Astrocyte of the cerebellum (primary cell): ENCODE measurements at places on chromosomes 11 and 22.
A peak's percentile ranks its signal among the peaks of the same experiment; 100 is the strongest.

DNA sequence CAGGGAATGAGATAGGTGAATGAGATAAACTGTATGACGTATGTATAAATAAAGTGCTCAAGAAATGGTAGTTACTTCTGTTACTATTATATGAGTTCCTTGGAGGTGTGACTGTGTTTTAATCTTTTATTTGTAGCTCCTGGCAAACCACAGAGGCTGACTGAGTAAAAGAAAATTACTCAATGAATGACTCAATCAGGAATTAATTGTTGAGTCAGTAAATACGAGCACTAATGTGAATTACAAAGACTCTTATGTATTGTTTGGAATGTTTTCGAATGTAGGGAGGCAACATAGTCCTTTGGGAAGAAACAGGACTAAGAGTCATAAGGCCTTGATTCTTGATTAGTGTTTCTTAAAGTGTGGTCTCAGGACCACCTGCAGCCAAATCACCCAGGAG is 51.1 kb upstream of the BLID start:
- peak; percentile 74 for DNase-seq

DNA sequence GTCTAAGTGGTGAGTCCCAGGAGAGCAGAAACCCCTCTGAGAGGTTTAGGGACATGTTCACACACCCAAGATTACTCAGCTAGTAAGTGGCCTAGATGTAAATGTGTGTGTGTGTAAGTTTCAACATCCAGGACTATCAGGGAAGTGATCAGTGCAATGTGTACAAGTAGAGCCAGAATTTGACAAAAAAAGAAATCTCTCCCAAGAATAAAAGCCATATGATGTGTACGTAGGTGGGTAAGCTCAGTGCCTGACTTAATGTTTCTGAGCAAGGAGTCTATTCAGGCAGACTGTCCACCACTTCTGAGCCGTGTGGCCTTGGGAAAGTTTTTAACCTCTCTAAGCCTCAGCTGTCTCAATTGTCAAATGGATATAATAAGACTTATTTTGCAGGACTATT is 133.8 kb upstream of the NAV2 start:
- no peak for DNase-seq

DNA sequence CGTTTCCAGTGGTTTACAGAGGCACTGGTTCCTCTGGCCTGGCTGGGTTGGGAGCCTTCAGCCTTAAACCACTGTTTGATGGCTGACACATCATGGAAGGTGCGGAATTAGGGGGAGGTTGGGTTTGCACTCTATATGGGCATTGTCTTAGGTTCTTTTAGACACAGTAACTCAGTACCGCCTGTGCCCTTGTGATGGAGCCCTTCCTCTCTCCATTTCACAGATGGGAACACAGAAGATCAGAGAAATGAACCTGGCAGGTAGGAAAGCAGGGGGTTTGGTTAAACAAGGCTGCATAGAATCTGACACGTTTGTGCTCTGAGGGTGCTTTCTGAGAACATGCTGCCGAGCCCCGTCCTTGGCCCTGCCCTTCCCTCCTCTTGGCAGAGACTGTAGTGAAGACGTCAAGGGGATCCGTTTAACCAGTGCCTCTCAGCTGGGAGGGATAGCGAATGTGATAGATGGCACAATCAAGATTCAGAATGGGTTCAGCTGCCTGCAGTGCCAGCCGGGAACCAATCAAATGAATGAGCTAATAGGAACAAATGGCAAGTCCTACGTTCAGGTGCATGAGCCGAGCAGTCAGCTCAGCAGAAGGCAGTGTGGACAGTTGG is 228.6 kb downstream of the TBC1D22A start:
- no peak for DNase-seq

DNA sequence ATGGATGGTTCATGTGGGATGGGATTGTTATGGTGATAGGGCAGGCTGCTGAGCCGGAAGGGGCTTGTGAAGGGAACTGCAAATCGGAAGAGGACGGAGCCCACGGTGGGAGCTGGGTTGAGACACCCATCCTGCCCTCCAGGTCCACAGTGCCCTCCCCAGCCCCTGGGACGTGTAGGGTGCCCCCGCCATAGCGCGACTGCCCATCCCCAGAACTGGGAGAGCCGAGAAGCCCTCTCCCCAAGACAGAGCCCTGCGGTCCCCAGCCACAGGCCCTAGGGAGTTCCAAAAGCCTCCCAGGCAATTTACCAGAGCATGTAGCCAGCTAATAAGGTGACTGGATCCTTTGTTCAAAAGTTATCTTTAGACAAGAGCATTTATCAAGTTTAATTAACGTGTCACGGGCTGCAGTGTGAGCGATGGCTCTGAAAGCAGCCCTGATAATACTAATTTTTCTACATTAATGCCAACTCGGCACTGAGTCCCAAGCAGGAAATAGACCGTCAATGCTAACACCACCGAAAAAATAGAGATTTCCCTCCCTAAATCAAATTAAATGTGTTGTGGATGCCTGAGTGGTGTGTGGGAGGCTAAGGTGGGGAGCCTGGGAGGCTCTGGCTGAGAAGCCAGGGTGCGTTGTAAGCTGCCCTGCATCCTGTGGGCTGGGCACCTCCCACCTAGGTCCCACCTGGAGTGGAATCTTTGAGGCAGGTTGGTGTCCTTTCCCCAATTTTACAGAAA is 76.8 kb upstream of the RTL6 start:
- DNase-seq = no peak

GRCh38 chr11:118277312-118277711 is 13.2 kb upstream of the MPZL2 start:
- DNase-seq = no peak

GRCh38 chr11:3190600-3190999 is 25.5 kb upstream of the OSBPL5 start:
- DNase-seq = no peak

- DNase-seq = no peak
These were observed 49.2 kb downstream of the CD6 start for GRCh38 chr11:61020551-61021235.

- peak; percentile 86 for DNase-seq
These were observed 1.4 kb downstream of the BDNF start for GRCh38 chr11:27698872-27699241.

GRCh38 chr22:34129691-34130486 is 209.6 kb upstream of the LARGE1 start:
- no peak for DNase-seq

- DNase-seq = no peak
These were observed 108.3 kb downstream of the CTTN start for GRCh38 chr11:70506658-70506970.

DNA sequence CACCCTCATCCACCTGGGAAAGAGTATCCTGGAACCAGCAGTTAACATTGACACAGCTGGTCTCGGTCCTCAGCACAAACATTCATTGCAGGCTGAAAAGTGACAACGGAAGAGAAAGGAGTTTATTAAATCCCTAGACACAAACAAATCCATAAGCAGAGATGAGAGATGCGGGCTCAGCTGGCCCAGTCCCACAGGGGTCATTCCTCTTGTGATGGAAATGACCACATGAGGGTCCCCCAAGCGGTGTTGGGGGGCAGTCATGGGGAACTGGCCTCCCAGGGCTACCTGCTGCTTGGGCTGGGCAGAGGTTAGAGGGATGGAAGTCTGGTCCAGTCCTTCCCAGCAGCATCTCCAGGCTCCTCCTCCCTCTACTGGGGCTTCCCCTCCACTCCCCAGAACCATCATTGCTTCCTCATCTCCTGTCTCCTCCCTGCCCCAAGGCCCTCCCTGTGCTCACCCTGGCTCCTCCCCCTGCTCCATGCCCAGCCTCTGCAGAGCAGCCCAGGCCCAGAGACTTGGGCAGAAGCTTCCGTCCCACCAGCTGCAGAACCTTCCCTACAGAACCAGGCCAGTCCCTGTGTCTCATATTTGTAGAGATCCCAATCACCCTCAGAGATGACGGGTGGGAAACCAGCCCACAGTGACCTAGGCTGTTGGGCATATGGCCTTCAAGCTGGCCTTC is 5.4 kb upstream of the IGLL5 start:
- DNase-seq = no peak

DNA sequence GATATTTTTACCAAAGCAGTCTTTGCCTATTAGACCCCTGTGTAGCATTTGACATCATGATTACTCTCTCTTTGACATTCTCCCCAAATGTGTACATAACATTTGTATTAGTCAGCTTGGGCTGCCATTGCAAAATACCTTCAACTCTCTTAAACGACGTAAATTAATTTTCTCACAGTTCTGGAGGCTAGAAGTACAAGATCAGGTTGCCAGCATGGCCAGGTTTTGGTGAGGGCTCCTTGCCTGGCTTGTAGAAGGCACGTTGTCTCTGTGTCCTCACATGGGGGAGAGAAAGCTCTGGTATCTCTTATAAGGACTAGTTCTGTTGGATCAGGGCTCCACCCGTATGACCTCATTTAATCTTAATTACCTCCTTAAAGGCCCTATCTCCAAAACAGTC is 12.3 kb upstream of the DLAT start:
- peak; percentile 26 for DNase-seq

GRCh38 chr11:88203604-88204003 is 28.4 kb upstream of the RAB38 start:
- no peak for DNase-seq

GRCh38 chr11:65426839-65427690 is 4.5 kb downstream of the NEAT1 start:
- DNase-seq = no peak

- no peak for DNase-seq
These were observed 7.5 kb upstream of the SLC15A3 start for GRCh38 chr11:60959431-60959830.

GRCh38 chr11:5504403-5504921 is 5.3 kb downstream of the UBQLN3 start:
- DNase-seq = no peak

DNA sequence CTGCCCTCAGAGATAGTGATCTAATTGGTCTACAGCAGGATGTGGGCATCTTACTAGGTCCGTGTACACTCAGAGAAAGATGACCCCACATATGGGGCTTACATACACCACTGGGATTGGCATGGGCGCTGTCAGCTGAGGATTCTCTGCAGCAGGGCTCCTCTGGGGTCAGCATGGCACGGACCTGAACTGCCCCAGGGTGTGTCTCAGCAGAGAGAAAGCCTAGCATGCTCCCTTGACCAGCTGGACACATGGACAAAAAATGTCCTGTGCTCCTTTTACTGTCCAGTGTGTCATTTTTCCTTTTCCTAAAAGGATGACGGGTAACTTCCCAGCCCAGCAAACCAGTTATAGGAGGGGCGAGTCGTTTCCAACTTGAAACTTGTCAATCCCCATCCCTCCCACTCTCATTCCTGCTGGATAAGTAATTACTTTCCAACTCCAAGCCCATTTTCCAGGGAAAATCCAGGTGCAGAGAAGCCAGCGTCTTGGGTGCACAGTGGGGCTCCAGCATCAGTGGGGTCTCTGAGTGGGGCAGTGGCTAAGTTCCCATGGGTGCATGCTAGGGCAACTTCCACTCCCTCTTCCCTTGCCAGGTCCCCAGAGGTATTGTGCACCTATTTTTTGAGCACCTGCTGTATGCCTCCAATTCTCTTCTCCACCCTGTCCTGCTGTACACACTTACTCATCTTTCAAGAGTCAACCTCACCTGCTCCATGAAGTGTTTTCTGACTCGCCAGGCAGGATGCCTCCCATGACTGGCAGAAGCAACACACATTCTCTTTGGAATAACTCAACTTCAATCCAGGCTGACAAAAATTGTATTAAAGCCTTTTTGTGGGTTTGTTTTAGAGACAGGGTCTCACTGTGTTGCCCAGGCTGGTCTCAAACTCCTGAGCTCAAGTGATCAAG is 5.0 kb downstream of the VSTM5 start:
- DNase-seq = no peak

GRCh38 chr11:65430406-65431217 is 8.0 kb downstream of the NEAT1 start:
- DNase-seq = no peak

DNA sequence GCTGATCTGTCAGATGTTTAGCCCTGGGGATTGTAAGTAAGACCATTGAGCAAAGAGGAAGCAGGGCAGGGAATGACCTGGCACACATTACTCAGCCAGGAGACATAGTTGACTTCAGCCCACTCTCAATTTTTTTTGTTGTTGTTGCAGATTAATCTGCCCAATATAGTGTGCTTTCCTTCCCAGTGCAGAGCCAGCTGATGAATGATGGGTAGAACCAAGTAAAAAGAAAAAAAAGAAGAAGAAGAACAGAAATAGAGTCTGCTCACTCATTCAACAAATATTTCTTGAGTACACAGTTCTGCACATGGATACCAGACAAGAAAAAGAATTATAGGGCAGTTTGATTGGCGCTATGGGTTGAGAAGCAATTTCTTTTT is 292.7 kb downstream of the ETS1 start:
- no peak for DNase-seq

GRCh38 chr22:30195245-30196140 is 51.1 kb downstream of the LIF start:
- DNase-seq = no peak

GRCh38 chr11:27294654-27295053 is 68.4 kb downstream of the CCDC34 start:
- no peak for DNase-seq

GRCh38 chr22:44848791-44849420 is 96.5 kb downstream of the ARHGAP8 start:
- no peak for DNase-seq
